ENCODE measurements at places on chromosomes 2 and 18.

GRCh38 chr2:58131191-58132011 lies 84.8 kb downstream of the VRK2 start:
- no peak for DNase-seq

GRCh38 chr2:60488291-60488690 lies 65.2 kb downstream of the BCL11A start:
- DNase-seq, result no peak

GRCh38 chr2:179999000-179999399 lies 8.1 kb downstream of the CWC22 start:
- no peak for DNase-seq

GRCh38 chr18:47997338-47997780 lies 66.9 kb upstream of the SMAD2 start:
- peak; percentile 76 for DNase-seq

GRCh38 chr2:9107168-9108025 lies 99.2 kb upstream of the ASAP2 start:
- no peak for DNase-seq

- no peak for DNase-seq
Observed at GRCh38 chr2:95274291-95275150, at the start of gene PROM2. TSS of gene PROM2 (plus strand) at chr2:95274449. CDS start at chr2:95274586, 137 bp downstream.

GRCh38 chr2:151632993-151633565 lies 101.2 kb downstream of the NEB start:
- no peak for DNase-seq

DNA sequence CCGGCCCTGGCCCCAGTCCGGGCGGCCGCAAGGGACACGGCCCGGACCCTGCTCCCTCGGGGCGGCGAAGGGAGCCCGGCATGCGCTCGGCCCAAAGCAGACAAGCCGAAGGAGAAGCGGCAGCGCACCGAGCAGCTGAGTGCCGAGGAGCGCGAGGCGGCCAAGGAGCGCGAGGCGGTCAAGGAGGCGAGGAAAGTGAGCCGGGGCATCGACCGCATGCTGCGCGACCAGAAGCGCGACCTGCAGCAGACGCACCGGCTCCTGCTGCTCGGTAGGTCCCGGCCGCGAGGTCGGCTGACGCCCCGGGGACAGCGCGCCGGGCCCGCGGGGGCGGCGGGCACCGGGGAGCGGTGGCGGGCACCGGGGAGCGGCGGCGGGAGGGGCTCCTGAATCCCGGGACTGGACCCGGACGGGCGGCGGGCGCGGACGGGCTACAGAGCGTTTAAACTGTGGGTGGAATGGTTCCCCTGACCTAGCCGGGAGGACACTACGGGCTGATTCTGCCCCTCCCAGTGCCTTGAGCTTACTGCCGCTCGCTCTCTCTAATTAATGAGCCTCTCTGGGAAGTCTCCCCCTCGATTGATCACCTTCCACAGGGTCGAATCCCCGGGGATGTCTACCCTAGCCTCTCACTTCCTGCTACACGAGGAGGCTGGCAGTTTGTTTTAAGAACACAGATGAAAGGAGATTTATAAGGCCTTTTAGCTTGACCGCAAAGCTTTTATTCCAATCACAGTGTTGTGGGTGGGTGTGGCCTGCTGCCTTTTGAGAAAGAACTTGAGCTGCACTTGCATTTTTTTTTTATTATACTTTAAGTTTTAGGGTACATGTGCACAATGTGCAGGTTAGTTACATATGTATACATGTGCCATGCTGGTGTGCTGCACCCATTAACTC lies 853 bp downstream of the GNAL start:
- peak; percentile 29 for DNase-seq

DNA sequence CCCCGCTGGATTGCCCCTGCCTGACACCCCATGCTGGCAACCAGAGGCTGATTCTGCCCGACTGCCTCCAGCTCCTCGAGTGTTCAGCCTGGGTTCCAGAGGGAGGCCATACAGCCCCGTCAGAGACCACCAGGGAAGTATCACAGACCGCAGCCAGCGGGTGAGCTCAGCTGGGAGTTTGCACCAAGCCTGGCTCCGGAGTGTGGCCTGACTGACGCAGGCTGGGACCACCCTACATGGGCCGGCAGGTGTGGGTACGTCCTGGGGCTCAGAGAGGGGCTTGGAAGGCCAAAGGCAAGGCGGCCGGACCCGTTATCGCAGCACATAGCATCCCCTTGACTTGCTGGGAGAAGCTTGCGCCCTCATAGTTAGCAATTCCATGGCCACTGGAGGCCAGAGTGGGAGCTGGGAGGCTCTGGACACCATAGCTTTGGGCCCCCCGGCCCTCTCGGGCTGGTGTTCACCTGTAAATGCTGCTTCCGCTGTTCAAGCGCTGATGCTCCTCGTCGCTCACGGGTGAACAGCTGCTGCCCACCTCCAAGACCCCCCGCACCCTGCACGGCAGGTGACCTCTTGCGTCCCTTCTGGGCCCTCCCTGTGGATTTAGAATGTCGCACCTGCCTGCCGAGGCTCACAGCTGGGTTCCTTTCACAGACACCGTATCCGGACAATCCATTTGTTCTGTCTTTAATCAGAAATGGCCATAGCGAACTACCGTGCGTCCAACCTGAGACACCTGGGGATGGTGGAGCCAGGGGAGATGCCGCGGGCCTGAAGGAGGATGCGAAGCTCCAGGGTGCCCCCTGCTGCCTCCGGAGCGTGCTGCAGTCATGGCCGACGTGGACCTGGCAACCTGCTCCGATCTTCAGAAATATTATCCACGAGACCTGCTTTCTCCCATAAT lies 31.2 kb upstream of the SLC66A3 start:
- peak; percentile 90 for DNase-seq

DNA sequence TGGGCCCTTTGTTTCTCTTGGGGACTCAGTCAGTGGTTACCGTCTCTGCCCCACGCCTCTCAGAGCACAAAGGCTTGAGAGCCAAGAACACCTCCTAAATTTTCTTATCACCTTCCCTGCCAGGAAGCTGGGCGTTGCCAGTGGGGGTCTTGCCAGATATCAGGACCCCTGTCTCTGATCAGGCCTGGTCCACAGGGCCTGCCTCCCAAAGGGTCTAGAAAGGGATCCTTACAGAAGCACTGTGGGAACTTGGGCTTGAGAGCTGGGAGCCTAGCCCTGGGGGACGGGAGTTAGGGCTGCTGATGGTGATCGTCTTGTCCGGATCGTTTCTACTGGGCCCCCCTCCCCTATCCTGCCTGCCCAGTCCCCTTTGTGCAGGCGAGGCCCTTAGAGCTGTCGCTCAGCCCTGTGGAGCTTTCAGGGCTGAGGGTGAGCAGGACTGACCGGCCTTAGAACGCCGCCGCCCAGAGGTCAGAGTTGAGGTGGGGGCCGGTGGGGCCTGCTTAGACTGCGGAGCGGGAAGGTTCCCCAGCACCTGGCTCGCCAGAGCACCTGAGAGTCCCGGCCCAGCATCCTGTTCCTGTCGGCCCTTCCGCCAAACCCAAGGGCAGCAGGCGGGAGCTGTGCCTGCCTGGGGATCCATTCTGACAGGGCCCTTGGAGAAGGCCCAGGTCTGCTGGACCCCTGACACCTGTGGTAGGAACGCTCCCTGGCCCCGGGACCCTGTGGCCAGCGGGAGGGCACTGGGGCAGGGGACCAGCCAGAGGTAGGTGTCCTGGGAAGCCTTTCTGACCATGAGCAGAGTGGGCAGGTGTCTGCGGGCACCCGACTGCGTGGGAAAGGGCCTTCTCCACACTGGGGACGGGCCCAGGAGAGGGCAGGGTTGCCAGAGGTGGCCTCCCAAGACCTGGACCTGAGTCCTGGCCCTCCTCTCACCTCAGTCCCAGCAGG lies 956 bp downstream of the ESPNL start:
- peak; percentile 21 for DNase-seq

DNA sequence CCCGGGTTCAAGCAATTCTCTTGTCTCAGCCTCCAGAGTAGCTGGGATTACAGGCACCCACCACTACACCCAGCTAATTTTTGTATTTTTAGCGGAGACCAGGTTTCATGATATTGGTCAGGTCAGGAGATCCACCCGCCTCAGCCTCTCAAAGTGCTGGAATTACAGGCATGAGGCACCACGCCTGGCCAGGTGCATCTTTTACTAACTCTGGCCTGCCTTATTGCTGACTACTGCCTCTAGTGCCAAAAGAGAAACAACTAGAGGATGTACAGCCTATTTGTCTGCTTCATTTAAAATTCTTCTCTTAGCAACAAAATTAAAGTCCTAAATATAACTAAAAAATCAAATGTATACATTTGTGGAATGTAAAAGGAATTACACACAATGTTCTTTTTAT lies 115.4 kb downstream of the BMPR2 start:
- no peak for DNase-seq

- no peak for DNase-seq
Observed at GRCh38 chr2:231187736-231188505, 10.5 kb upstream of the ARMC9 start.

DNA sequence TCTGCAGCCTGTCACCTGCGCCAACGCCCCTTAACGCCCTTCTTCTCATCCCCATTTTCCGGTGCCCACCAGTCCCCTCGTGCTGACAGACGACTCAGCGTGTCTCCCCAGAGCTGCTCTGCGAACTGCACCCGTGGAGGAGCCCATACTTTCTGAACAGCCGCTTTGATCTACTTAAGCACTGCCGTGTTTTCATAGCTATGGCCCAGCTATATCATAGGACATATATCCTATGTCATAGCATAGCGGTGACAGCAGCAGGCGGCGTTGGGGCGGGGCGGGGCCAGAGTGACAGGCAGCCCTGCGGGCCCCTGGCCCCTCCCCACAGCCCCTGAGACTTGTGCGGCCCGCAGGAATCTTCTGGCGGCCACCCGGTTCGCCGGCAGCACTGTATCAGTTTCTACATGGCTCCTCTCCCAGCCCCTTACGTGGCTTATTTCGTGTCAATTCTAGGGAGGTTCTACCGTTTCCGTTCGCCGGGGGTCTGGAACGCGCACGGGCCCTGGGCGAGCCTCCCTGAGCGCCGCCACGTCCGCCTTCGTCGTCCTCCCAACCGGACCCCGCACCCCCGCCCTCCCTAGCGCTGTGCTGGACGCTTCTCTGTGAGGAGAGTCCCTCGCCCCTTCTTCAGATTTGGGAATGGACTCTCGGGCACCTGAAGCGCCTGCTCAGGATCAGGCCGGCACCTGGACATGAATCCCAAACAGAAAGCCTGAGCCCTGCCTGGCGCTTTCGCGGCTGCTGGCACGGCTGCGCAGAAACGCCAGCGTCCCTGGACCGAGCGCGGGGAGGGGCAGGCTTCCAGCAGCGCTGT lies 35.4 kb downstream of the PTPN18 start:
- peak; percentile 86 for DNase-seq

- no peak for DNase-seq
Observed at GRCh38 chr2:12429779-12430406, 286.8 kb upstream of the TRIB2 start.

DNA sequence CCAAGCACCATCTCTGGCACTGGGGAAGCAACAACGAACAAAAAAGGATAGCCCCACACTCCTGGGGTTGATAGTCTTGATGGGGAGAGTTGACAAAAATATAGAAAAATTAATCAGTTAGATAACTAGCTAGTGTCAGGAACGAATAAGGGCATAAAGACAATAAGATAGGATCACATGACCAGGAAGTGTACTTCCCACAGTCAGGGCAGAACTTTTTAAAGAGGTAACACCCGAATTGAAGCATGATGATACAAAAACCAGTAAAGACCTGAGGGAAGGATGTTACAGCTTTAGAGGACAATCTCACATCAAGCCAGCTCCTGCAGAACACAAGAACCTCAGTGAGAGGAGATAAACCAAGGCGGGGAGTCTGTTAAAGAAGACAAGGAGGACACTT lies 295.4 kb upstream of the CRIM1 start:
- no peak for DNase-seq

DNA sequence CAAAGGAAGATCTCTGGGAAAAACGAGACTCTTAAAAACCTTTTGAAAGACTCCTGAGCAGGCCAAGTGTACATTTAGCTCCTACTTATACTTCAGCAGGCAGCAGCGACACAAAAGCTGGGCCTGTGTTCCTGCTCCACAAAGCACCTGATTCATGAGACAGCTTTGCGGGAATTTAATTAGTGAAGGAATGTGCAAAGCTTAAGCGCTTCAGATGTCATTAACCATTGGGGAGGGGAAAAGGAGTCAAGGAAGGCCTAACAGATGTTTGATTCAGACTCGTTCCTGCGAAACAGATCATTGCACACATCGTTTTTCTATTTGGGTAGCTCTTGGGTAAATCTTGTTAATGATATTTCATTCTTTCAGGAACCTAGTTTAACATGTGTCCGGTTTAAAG lies 125.9 kb downstream of the MAIP1 start:
- no peak for DNase-seq

GRCh38 chr2:82993609-82994008 lies 1465.5 kb downstream of the SUCLG1 start:
- DNase-seq, result no peak

DNA sequence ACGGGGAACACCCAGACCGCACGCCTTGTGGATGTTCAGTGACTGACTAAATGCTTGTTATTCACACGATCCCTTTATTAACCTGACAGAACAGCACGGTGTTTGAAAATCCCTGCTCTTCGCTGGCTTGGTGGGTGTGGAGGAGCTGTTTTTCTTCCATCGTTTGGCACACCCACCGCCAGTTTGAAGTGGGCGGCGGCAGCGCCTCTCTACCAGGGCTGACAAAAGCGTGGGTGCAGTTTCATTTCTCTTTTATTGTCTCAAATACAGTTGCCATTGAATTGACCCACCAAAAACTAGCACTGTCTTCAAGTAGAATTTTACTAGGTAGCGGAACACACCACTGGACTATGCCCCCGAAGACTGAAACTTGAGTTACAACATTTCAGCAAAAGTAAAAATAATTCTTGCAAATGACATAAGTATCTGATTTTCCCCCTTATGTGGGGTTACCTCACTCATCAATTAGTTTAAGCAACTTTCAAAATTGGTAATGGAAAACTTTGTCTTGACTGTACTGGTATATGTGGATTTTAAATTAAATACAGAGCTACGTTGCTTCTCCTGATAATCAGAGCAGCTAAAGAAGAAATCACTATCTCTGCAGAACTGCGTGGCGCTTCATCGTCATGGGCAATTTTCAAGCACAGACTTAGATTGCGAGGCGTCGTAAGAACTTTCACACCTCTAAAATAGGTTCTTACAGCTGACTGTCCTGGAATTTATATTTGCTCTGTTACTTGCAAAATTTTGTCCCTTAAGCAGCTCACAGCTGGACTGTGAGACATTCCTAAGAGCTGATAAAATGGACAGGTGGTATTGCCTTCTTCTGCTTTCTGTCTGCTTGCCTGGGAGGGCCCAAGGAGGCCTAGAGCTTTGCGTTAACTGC lies 60.9 kb downstream of the LDLRAD4 start:
- DNase-seq, result peak; percentile 67

GRCh38 chr2:134713176-134713575 lies 5.6 kb downstream of the TMEM163 start:
- DNase-seq, result no peak

DNA sequence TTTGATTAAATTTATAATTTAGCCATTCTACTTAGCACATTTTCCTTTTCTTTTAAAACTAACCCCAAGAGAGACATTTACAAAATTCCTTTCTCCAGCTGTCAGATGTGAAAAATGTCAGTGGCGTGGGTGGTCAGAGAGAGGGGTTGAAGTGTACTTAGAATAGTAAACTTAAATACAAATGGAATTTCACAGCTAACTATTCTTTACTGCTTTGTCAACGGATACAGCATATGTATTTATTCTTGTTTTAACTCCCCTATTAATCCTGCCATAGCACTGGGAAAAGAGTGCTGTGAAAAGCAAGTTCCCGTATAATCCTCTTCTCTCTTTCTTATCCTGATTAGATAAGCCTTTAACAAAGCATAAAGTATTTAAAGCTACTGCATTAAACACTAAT lies 191.4 kb upstream of the CHAC2 start:
- no peak for DNase-seq
